ELR (cell line): ENCODE measurements at places on chromosomes 3 and 15.

GRCh38 chr15:64807751-64808222 is 17.7 kb downstream of the PIF1 start:
- DNase-seq = no peak

DNA sequence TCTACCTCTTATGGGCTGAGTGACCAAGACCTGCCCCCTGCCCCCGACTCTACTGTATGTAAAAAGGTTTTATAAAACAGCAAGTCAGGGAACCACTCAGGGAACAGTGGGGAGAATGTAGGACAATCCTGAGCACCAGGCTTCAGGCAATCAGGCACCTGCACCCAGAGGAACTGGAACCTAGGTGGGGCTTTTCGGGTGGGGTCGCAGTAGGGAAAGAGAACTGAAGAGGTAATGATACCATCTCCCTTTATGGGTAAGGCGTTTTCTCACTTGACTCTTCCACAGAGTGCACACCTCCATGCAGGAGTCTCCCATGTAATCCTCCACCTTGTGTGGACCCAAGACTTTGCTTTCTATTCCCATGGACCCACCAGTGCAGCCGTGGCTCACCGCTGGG is 45.8 kb downstream of the MYO1E start:
- no peak for DNase-seq

- DNase-seq = no peak
Observed at GRCh38 chr3:47414666-47415587, 34.1 kb downstream of the PTPN23 start.

- DNase-seq = no peak
Observed at GRCh38 chr3:20924646-20925385, 738.8 kb upstream of the SGO1 start.

- peak; percentile 52 for DNase-seq
Observed at GRCh38 chr3:194808640-194809097, 123.0 kb downstream of the FAM43A start.

DNA sequence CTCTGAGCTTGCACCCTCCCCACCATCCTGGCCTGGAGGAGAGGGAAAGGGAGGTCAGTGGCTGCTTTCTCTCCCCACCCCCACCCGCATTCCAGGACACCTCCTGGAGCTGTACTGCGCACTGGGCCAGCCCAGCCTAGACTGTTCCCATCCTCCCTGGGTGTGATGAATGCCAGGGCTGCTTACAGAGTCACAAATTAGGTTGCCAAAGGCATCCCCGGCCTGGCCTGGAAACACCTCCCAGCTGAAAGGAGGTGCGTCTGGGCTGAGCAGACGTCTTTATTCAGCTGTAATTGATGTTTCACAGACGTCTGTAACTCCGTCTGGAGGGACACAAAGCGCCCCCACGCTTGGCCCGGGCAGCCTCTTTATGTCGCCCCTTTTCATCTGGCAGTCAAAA is 47.6 kb downstream of the RHCG start:
- no peak for DNase-seq

GRCh38 chr3:186361762-186362536 is at the start of gene DGKG:
Gene DGKG, minus strand, starts transcription at chr3:186362234. Its CDS starts 41,775 bp downstream, at chr3:186320459.
- DNase-seq = peak; percentile 8

- DNase-seq = no peak
Observed at GRCh38 chr3:47423548-47424145, 42.8 kb downstream of the PTPN23 start.

DNA sequence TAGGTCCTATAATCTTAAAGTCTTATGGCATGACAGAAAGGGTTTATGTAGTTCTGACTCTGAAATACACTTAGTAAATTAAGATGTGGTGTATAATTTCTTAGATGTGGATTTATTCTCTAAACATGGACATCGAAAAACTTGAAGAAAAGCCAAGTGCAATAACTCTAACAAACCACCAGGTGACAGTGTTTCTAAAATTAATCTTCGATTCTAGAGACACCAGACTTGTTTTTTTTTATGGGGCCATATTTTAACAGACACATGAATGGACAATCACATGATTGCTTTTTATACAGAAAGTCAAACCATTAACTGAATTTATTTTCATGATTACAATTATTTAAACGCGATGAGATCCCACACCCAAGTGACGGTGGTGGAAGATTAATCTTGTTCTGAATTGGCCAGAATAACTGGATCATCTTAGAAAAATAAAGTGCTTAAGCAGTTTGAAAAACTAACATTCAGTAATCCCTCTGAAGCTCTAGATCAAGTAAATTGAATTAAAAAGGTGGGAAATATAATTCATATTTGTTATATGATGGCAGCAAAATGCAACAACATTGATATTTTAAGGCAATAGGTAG is 305.1 kb downstream of the LSAMP start:
- DNase-seq = peak; percentile 71

DNA sequence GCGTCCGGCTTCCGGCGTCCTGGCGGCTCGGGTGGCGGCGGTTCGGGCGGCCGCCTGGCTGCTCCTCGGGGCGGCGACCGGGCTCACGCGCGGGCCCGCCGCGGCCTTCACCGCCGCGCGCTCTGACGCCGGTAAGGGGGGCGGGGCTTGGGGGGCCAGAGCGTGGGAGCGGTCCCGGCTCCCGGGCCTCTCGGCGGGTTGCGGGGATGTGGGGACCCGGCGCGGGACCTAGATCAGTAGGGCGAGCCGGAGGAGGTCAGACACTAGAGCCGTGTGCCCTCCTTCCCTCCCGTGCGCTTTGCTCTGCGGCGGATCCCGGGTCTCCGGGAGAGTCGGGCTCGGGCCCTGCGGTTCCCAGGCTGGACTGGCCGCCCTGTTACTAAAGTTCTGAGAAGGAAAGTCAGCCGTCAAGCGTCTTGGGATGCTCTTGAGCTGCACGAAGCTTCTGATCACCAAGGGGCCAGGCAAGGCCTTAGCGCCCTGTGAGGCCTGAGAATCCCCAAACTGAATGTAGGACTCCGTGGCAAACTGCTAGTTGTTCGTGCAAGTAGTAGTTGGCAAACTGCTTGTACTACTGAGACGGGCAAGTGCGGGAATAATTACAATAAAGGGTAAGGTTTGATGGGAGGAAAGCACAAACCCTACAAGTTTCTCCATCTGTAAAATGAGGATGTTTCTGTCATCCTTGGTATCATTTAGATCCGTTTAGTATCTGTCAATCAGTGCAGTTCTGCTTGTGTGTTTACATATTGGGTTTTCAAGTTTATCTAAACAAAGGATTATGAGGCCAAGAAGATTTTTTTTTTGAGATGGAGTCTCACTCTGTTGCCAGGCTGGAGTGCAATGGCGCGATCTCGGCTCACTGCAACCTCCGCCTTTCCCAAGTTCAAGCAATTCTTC is 587 bp downstream of the PIGX start:
- DNase-seq = no peak

GRCh38 chr3:105413343-105413887 is 46.7 kb downstream of the ALCAM start:
- no peak for DNase-seq

GRCh38 chr3:177498037-177498857 is 301.0 kb upstream of the TBL1XR1 start:
- DNase-seq = no peak

- DNase-seq = peak; percentile 33
Observed at GRCh38 chr15:49901996-49902684, 216.9 kb downstream of the ATP8B4 start.

DNA sequence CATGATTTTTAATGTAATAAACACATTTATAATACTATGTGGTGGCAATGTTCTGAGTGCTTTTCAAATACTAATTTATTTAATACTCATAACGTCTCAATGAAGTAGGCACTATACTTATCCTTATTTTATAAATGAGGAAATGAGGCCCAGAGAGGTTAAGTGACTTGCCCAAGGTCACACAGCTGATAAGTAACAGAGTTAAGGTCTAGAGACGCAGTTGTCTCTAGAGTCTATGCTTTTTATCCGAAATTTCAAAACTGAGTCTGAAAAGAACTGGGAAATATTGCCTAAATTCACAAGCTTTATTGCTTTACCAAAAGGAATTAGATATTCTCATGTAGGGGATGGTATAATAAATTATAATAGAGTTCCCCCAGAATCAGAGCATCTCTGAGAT is 31.4 kb upstream of the MAGEF1 start:
- no peak for DNase-seq

DNA sequence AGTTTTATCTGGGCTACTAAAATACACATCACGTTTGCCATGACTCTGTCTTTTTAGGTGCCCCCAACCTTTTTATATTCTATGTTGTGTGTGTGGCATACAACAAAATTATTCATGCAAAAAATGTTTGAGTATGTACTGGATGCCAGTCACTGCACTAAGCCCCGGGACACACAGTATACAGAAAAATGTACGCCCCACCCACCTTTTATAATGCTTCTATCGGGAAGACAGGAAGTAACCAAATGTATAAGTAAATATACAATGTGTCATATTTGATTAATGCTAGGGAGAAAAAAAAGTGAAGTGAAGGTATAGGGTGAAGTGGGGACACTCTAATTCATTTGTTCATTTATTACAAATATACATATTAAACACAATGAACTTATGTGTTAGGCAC is 503.4 kb upstream of the MDFIC2 start:
- no peak for DNase-seq

DNA sequence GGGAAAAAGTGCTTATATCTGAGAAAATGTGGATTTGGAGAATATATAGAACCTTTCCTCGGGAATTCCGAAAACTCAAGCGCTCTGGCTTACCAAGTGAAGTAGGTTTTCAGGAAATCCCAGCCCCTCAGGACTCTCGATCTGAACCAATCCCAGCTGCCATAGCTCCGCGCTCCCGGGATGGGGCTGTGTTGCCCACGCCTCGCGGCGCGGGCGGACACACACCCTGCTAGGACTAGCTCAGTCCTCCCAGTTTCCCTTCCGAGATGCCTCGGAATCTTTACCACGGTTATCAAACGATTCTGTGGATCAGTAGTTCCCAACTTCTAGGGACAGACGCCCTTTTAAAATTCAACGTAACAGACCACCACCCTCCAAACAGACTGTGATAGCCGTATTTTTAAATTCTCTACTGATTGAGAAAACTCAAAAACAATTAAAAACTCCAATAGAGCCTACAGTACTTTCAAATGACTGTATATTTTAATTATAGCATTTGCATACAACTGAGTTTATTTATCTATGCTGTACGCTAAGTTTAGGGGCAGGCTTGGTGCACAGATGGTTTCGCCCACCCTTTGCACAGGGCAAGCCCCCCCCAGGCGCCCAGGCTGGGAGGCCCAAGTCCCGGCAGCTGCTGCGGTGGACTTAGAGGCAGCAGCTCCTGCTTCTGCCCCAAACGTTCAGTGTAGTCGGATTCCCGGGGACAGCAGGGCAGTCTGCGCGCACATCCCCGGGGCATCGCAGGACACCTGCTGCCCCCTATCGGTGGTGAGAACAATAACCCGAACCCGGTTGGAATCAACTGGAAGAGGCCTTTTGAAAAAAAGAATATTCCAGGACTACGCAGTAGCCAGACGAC is 52.3 kb downstream of the CCDC54 start:
- DNase-seq = peak; percentile 89

GRCh38 chr3:13566453-13566748 is 17.5 kb downstream of the FBLN2 start:
- no peak for DNase-seq

DNA sequence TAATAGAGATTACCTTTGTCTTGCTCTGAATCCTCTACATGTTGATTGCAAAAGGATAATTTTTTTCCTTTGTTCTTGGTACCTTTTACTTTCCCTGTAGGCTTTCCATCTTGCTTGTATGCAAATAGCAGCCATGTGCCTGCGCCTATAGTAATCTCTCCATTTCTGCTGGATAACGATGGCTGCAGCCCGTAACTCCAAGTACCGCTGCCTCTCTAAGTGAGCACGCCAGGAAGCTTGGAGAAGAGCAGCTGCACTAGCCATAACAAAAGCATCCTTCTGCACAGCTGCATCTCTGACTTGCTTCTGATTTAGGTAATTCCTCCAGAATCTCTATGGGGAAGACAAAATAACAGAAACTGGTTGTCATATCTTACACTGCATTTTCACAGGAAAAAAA is 89.3 kb downstream of the NR2E3 start:
- no peak for DNase-seq

DNA sequence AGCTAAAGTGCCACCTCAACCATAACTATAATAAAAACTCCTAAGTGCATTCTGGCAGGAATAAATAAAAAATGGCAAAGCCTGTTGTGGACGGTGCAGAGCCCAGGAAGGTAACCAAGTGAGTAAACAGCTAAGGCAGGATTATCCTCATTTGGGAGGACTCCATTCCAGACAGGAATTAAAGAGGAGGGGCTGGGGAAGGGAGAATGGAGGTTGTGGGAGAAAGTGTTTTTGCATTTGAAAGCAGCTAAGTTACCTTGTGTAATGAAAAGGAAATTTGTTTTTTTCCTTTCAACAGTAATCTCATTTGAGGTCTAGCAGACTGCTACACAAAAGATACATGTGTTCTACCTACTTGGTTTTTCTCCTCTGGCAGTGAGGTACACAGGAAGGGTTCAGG is 248.5 kb downstream of the TIGIT start:
- no peak for DNase-seq

DNA sequence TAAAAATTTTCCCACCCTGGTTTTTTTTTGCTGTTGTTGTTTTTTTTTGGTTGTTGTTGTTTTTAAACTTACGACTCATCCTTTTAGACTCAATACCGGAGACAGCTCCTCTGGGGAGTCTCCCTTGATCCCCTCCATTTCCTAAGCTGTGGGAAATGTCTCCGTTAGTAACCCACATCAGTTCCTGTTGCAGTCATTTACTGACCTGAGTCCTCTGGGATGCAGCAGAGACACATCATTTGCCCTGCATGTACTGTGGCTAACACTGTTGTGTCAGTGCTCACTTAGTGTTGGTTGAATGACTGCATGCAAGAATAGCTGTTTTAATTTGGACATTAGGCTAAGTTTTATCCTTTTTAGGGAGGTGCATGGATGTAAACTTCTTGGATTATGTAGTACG is 83.8 kb downstream of the MBNL1 start:
- DNase-seq = peak; percentile 61

DNA sequence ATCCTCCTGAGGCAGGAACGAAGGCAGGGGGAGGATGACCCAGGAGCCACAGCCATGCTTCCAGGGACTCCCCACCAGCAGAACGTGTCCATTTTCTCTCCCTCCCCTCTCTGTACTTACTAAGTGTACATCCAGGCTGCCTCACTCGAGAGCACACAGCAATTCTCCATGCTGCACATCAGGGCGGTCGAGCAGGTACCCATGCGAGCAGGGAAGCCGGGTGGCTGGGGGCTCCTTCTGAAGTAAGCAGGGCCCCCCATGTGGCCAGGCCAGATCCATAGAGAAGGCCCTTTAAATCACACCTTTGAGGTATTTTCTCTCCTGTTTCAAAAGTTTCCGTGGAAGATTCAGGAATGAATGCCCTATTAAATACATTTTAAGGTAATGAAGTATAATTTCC is 41.2 kb upstream of the SLC6A11 start:
- no peak for DNase-seq

- DNase-seq = no peak
Observed at GRCh38 chr15:60643555-60643954, 164.6 kb upstream of the ICE2 start.

- no peak for DNase-seq
Observed at GRCh38 chr15:93141371-93141794, 52.4 kb upstream of the RGMA start.

GRCh38 chr3:179591313-179591712 is 13.1 kb downstream of the MRPL47 start:
- DNase-seq = no peak

- peak; percentile 66 for DNase-seq
Observed at GRCh38 chr3:51099794-51100535, 285.1 kb upstream of the MANF start.
